ENCODE measurements at places on chromosomes 5 and 9. TPM values are rescaled to one million over a fixed set of nuclear protein-coding genes. Genes with fewer than 3 reads are reported as not detected.

The PTPN3 gene
- total RNA-seq, result 0.17 TPM

The MARCHF11 gene
- not detected for total RNA-seq

The PCDHB5 gene
- total RNA-seq, result 3.3 TPM

The FAM78A gene
- 0.52 TPM for total RNA-seq
